ENCODE measurements at places on chromosomes 2 and 18. TPM values are rescaled to one million over a fixed set of nuclear protein-coding genes. Genes with fewer than 3 reads are reported as not detected.

DNA sequence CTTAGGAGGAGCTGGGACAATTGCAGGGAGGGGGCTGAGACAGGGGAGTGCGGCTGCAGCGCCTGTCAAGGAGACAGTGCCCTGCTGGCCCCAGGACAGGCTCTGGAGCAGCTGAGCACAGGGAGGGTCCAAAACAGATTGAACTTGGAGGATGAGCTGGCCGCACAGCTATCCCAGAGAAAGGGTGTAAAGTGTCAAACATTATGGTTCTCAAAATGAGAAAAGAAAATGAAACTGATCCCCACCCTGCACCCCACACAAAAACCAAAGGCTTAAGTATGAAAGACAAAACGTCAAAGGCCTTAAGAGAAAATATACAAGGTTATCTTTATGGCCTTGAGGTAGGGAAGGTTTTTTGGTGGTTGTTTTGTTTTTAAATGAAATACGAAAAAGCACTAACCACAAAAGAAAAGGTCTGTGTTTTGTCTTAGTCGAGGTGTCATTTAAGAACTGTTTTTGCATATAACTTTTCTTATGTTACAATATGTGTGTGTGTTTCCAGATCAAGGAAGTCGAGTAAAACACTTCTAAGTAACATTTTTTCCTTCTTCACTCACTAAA lies 111.8 kb downstream of the HDAC4 start:
- no peaks in the 10 kb centered on the region for H3K4me1 ChIP-seq
- no peak for DNase-seq
- H3K27me3 ChIP-seq = no peaks in the 10 kb centered on the region
- no peaks in the 10 kb centered on the region for H3K36me3 ChIP-seq
- no peak overlapping the region for H3K4me3 ChIP-seq
- no peak overlapping the region for H3K27ac ChIP-seq

DNA sequence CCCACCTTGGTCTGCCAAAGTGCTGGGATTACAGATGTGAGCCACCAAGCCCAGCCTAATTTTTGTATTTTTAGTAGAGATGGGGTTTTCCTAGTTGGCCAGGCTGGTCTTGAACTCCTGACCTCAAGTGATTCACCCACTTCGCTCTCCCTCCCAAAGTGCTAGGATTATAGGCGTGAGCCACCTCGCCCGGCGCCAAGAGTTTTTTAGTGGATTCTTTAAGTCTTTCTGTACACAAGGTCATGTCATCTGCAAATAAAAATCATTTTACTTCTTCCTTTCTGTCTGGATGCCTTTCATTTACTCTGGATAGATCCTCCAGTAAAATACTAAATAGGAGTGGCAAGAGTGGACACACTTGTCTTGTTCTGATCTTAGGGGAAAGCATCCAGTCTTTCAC lies 61.7 kb downstream of the KCMF1 start:
- no peak overlapping the region for H3K4me3 ChIP-seq
- no peak overlapping the region for H3K27ac ChIP-seq
- DNase-seq = no peak
- H3K4me1 ChIP-seq = no peaks in the 10 kb centered on the region
- H3K27me3 ChIP-seq = no peaks in the 10 kb centered on the region

DNA sequence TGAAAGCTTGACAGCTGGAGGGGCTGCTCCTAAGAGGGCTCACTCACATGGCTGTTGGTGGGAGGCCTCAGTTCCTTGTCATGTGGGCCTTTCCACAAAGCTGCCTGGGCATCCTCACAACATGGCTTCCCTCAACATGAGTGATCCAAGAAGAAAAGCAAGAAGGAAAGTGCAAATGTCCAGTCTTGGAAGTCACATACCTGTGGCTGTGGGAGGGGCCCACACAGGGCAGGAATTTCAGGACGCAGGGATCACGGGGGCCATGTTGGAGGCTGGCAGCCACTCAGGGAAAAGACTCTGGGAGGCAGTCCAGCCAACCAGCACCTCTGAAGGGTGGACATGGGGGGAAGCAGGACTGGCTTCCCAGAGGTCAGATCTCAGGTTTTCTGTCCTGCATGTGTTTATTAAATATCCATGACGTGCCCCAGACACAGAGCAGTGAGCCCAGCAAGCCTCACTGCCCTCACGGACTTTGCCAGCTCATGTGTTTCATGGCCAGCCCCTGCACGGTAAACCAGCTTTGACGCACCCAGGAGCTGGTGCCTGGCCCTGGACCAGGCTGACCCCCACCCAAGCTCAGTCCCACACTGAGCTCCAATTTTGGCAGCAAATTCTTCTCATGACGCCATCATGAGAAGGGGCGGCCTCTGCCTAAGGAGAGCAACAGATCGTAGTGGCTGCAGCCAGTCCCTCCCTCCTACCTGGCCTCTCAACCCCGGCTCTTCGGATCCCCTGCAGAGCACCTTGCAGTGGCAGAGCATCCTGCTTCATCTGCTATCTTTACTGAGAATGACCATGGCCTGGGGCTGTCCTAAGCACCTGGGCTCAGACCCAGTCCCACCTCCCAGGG lies 34.7 kb upstream of the GPR17 start:
- DNase-seq = no peak
- H3K36me3 ChIP-seq = no peaks in the 10 kb centered on the region
- no peaks in the 10 kb centered on the region for H3K27me3 ChIP-seq
- no peak overlapping the region for H3K4me3 ChIP-seq
- no peak overlapping the region for H3K27ac ChIP-seq

ARHGAP25 gene
- 0.49 TPM for total RNA-seq

DNA sequence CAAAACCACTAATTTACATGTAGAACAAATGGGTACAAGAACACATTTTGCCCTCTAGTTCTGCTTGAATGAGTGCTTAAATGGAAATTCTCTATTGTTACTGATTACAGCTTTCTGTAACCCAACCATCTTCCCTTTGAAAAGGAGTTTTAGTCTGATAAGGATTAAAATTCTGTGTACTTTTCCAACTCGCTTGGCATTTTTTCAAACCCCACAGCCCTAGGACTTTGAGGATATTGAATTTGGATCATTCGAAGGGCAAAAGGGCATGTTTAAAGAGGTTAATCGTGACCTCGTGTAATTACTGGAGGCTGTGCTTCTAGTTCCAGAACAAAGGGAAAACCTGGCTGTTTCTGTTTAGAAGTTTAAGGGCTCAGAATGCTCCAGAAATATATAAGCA lies 432.3 kb downstream of the PID1 start:
- H3K27me3 ChIP-seq = no peaks in the 10 kb centered on the region
- no peak for DNase-seq
- H3K4me3 ChIP-seq = no peak overlapping the region
- H3K36me3 ChIP-seq = no peaks in the 10 kb centered on the region

- DNase-seq = no peak
- no peaks in the 10 kb centered on the region for H3K36me3 ChIP-seq
- no peaks in the 10 kb centered on the region for H3K4me1 ChIP-seq
- no peak overlapping the region for H3K27ac ChIP-seq
Measured at GRCh38 chr2:165544897-165545296, 75.4 kb downstream of the CSRNP3 start.

ABCA12 gene
- total RNA-seq = 0.03 TPM

DNA sequence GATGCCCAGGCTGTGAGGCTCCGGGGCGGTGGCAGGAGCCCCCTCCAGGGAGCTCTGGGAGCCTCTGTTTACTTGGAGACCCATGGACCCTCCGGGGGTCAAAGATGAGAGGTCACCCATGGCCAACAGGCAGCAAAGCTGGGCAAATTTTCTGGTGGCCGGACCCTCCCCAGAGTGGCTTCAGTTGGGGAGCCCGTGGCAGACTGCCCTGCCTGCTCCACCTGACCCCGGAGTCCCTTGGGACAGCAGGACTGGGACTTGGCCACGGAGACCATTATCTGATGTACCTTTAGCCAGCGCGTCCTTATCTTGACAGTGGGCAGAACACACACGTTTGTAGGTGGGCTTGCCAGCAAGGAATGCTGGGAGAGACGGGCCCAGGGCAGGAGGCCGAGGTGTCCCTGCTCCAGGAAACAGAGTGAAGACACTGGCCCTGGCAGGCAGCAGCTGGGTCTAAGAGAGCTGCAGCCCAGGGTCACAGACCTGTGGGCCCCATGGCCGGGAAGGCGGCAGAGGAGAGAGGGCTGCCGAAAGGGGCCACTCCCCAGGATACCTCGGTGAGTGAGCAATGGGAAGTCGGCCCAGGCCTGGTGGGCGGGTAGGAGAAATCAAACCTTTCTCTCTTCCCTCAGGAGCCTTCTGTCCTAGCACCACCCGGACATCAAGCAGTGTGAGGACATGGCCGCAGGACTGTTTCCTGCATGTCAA lies at the start of the genes ABCG5 and ABCG8:
TSS of gene ABCG5 (minus strand) at position 280 of the 708 bp plus-strand sequence. CDS start at position 120, 160 bp downstream.
TSS of gene ABCG8 (plus strand) at position 412 of the 708 bp plus-strand sequence. CDS start at position 495, 83 bp downstream.
- H3K4me3 ChIP-seq = no peak within 1 kb of the TSS
- H3K27me3 ChIP-seq = no peaks in the 10 kb centered on the region
- no peaks in the 10 kb centered on the region for H3K36me3 ChIP-seq
- H3K4me1 ChIP-seq = no peaks in the 10 kb centered on the region
- DNase-seq = no peak
- no peak within 1 kb of the TSS for H3K27ac ChIP-seq

DNA sequence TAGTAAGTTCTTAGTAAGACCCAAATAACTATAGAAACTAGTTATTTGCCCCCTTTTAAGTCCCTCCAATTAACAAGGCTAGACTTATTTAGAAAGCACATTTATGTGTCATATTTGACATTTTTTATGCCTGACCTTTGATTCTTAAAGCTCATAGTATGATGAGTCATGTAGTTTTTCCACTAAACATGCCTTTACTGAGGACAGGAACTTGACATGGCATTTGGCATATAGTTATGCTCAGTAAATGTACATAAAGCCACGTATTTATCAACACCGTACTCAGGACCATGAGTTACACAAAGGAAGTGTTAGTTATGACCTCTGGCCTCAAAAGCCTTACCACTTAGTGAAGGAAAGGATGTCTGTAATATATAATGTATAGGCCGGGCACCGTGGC lies 78.9 kb downstream of the GNAL start:
- no peak overlapping the region for H3K4me3 ChIP-seq
- no peak overlapping the region for H3K27ac ChIP-seq
- no peaks in the 10 kb centered on the region for H3K4me1 ChIP-seq
- no peak for DNase-seq
- no peaks in the 10 kb centered on the region for H3K27me3 ChIP-seq

KIF5C gene
- 1.6 TPM for total RNA-seq

TXNDC2 gene
- total RNA-seq = 0.90 TPM

LHCGR gene
- total RNA-seq = not detected

GRCh38 chr2:178163395-178163794 lies 30.9 kb upstream of the OSBPL6 start:
- no peaks in the 10 kb centered on the region for H3K4me1 ChIP-seq
- peaks cover 2% of the 10 kb centered on the region for H3K27me3 ChIP-seq
- no peak overlapping the region for H3K27ac ChIP-seq
- H3K36me3 ChIP-seq = no peaks in the 10 kb centered on the region
- DNase-seq = no peak

DNA sequence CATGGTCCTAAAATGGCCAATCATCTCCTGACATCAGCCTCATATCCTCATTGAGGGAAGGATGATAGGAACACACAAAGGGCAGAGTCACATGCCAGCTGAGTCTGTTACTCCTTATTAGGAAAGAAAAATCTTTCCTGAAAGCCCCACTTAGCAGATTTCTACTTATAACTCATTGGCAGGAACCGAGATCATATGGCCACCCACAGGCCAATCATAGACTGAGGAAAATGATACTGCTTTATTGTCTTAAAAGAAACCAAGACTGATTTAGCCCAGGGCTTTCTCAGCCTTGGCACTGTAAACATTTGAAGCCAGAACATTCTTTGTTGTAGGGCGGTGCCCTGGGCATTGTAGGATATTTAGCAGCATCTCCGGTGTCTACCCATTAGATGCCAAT lies 18.7 kb downstream of the GKN2 start:
- peaks cover 4% of the 10 kb centered on the region for H3K4me1 ChIP-seq
- no peaks in the 10 kb centered on the region for H3K27me3 ChIP-seq
- no peak overlapping the region for H3K4me3 ChIP-seq
- H3K36me3 ChIP-seq = no peaks in the 10 kb centered on the region

AMER3 gene
- not detected for total RNA-seq

COL6A3 gene
- total RNA-seq = 0.69 TPM

DNA sequence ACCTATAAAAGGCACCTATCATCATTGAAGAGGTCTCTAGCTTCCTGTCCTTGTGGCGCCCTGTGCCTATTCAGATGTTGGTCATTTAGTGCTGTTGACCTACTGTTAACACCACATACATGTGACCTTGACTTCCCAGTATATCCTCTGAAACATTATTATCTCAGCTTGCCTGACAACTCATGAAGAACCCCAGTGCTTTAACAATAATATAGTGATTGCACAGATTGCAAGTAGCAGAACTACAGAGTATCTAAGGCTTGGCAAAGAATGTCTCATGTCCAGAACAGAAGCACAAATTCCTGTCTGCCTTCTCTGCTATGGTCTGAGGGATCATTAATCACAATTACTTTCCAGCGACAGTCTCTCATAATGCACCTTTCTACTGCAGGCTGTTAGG lies 165.3 kb downstream of the LCLAT1 start:
- H3K4me3 ChIP-seq = no peak overlapping the region
- H3K4me1 ChIP-seq = no peaks in the 10 kb centered on the region
- H3K27me3 ChIP-seq = no peaks in the 10 kb centered on the region
- H3K36me3 ChIP-seq = no peaks in the 10 kb centered on the region

DNA sequence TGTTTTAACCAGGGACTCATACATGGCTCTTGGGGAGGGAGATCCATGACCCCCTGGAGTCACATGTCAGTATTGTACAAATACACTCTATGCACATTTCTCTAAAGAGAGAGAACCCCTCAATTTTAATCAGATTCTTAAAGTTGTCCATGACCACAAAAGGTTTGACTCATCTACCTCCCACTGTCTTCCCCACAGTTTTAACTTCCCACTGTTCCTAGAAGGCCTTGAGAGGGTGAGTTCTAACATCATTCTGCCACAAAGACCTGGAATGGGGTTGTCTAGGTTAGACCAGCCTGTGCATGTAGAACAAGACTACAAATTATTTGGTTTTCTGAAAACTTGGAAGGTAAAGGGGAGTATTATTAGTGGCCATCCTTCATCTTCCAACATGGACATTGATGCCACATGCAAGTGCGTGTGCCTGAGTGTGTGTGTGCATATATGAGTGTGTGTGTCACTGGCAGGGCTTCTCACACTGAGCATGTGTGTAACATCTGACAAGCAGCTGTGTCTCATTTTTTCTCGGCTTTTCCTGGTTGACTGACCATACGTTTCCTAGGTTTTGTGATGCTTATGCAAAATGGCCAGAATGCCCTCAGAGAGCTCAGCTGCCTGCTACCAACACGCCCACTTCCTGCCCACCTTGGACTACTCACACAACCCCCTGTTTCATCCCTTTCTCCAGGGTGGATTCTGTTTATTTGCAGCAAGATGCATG lies 94.6 kb upstream of the LGALSL start:
- H3K4me3 ChIP-seq = no peak overlapping the region
- no peak for DNase-seq
- H3K27ac ChIP-seq = no peak overlapping the region

DNA sequence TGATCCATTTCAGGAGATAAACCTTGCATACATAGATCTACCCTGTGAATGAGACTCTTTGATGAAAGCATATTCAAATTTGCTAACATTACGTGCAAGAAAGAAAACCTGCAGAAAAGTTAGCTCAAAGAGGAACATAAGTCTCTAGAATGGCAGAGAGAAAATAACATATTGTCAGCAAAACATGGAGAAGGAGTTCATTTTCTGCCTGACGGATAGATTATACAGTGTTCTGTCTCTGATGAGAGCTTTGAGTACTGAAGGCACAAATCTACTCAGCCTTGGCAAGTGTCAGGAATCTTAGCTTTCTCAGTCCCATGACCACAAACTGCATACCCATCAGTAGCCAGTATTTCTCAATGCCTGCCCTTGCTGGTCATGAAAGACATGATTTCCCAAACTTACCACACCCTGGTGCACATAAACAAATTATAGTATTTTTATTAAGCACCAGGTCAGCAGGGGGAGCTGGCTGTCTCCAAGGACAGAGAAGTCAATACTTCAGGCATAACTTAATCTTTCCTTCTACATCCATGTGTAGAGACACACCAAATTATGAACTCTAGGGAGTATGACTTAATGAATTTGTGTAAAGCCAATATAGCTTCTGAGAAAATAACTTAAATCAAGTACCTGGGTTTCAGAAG lies 401.2 kb upstream of the SOX11 start:
- H3K4me1 ChIP-seq = no peaks in the 10 kb centered on the region
- no peak overlapping the region for H3K27ac ChIP-seq
- H3K27me3 ChIP-seq = no peaks in the 10 kb centered on the region
- no peaks in the 10 kb centered on the region for H3K36me3 ChIP-seq
